Epithelial cell of alveolus of lung (primary cell): ENCODE measurements at places on chromosomes 6 and 20. TPM values are rescaled to one million over a fixed set of nuclear protein-coding genes. Genes with fewer than 3 reads are reported as not detected.

Gene TCP11
- total RNA-seq, result not detected in 2 replicates

Gene PAK5
- total RNA-seq, result not detected in 2 replicates

Gene BMP7
- not detected in 2 replicates for total RNA-seq

Gene VGLL2
- not detected in 2 replicates for total RNA-seq

Gene CLPSL1
- total RNA-seq, result not detected in 2 replicates

Gene FHL5
- 0.52 TPM in 1 of 2 replicates, not detected in the other for total RNA-seq

Gene ARMH2
- not detected in 2 replicates for total RNA-seq

Gene MLIP
- 1.0 TPM in 1 of 2 replicates, not detected in the other for total RNA-seq

Gene RIN2
- 25.9 and 26.6 TPM in 2 replicates for total RNA-seq

Gene UBD
- total RNA-seq, result 0.13 TPM in 1 of 2 replicates, not detected in the other

Gene C6orf141
- 1.6 and 3.2 TPM in 2 replicates for total RNA-seq
